ENCODE measurements at places on chromosomes 5 and 9.

DNA sequence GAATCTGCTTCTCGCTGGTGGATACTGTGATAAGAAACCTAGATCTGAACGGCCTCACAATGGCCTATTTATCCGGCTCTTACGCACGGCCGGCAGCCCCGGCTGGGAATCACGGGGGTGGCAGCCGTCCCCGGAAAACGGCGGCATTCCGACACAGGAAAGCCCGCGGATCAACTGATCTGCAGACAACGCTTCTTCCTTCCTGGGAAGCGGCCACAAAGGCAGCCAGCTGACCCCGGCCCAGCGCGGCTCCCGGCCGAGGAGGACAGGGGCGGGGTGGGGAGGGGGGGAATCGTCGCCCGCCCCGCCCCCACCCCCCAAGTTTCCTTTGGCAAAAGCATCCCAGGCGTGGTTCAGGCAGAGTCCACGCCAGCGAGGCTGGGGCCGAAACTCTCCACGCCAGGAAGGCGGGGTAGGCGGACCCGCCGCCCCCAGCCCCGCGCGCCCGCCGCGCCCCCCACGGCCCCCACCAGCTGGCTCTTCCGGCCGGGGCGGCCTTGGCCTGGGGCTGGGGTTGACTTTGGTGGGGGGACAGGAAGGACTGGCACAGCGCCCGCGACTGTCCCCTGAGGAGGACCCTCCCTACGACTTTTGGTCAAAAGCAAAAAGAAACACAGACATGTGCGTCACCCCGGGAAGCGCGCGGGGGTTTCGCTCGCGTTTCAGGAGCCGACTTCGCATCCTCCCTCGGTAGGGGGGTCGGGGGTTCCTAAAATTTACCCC is 247.7 kb upstream of the ANKRD55 start:
- peak; percentile 49 for DNase-seq

- DNase-seq: peak; percentile 30
These were observed 1173.4 kb upstream of the ACO1 start for GRCh38 chr9:31210978-31211570.

- no peak for DNase-seq
These were observed 18.1 kb downstream of the CCNH start for GRCh38 chr5:87394411-87395165.

GRCh38 chr9:12464910-12465512 is 228.2 kb upstream of the TYRP1 start:
- DNase-seq: no peak

GRCh38 chr5:132480042-132480441 is 10.5 kb downstream of the IRF1 start:
- no peak for DNase-seq

DNA sequence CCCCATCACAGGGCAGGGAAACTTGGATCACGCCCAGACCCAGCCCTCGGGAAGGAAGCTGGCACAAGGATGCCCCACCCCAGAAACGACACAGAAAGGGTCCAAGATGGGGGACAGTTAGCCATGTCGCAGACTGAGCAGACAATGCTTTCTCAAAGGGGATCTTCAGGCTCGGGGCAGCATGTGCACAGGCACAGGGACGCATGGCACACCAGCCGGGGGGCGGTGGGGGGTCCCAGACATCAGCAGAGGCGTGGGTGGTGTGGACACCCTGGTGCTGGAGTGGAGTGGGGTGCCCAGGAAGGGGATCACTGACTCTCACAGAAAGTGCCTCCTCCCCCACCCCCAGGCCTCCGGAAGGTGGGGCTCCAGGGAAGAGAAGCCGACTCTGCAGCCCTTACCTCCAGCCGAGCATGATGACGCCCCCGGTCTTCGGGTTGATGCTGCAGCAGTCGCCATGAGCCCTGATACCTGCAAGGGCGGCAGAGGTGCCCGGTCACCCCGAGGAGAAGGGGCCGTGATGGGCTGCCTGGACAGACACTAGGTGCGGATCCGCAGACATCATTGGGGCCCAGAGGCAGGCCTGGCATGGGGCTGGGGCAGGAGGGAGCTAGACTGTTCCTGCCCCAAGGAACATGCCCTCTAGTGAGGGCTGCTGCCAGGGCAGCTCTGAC is 44.5 kb upstream of the ZNF354A start:
- DNase-seq: no peak

- no peak for DNase-seq
These were observed 883.6 kb downstream of the TAF11L14 start for GRCh38 chr5:18517641-18518380.

GRCh38 chr5:92409134-92409533 is 1026.0 kb upstream of the ARRDC3 start:
- no peak for DNase-seq

GRCh38 chr5:17001428-17001827 is 65.3 kb upstream of the MYO10 start:
- no peak for DNase-seq

GRCh38 chr5:125592856-125593255 is 830.4 kb upstream of the GRAMD2B start:
- no peak for DNase-seq

- peak; percentile 61 for DNase-seq
These were observed at the start of gene ANKDD1B for GRCh38 chr5:75611311-75612225. ANKDD1B (plus strand) TSS chr5:75611453; CDS start chr5:75611635, 182 bp downstream.

DNA sequence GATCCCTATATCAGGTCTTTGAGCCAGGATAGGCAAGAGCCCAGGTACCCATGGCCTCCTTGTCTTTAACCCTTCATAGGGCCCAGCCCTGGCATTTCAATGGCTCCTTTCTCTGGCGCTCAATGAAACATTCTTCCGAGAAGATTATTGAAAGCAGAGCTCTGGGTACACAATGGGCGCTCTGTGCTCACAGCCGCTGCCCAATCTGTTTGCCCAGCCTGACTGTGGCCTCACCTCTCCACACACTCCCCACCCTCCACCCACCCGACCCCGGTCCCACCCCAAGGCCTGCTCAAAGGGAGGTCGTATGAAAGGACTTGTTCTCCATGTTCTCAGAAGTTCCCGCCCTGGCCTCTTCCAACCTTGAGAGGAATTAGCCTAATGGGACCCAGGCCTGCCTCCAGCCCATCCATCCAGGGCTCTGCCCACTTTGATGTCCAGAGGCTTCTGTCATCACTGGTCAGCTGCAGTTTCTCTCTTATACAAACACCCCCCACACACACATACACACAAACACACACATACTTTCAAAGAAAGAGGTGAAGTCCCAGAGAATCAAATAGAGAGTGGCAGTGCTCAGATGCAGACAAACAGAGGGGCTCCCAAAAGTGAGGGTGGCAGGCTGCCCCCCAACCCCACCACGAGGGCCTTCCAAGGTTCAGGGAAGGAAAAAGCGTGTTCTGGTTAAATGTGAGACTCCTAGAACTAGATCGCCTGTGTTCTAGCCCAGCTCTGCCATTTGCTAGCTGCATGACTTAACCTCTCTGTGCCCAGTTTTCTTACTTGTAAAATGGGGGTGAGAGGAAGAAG is 5.1 kb upstream of the ARSI start:
- no peak for DNase-seq

- no peak for DNase-seq
These were observed 166.4 kb downstream of the PIK3R1 start for GRCh38 chr5:68381909-68382308.

- no peak for DNase-seq
These were observed 16.1 kb downstream of the BASP1 start for GRCh38 chr5:17233488-17233887.

- no peak for DNase-seq
These were observed 13.7 kb downstream of the STK32A start for GRCh38 chr5:147248561-147248960.

Data from glutamatergic neuron (in vitro differentiated cells).